ENCODE measurements at places on chromosomes 6 and 20.

DNA sequence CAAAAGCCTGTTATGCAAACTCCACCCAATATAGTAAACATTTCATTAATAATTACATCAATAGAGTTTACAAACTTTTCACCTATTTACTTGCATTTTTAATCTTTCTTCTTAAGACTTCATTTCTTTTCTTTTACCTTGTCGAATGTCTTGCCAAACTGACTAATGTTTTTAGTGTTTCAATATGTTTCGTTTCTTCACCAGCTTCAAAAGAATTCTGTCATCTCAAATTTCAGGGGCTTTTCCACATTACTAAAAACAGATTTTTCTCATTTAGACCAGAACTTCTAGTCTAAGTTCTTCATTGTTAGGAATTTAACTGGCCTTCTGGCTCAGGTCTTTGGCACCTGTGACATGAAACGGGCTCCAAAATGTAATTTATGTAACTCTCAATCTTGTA lies 196.5 kb downstream of the ARHGAP18 start:
- DNase-seq, result no peak

- no peak for DNase-seq
Measured at GRCh38 chr6:52518279-52518945, 58.4 kb downstream of the TRAM2 start.

DNA sequence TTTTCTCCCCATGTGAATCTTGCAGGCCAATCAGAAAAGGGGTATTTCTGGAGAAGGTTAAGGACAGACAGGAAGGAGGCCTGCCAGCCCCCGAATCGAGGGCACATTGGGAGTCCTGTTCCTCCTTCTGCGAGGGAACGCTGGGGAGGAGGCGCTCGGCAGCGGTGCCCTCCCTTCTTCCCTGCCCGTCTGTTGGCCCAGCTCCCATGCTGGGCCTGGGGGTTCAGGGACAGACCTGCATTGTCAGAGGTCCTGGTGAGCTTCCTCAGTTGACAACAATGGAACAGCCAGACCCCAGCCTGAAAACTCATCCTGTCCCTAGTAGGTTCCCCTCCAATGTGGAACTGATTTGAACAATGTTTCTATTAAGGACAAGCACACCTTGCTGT lies 15.1 kb upstream of the SYNJ2 start:
- no peak for DNase-seq

DNA sequence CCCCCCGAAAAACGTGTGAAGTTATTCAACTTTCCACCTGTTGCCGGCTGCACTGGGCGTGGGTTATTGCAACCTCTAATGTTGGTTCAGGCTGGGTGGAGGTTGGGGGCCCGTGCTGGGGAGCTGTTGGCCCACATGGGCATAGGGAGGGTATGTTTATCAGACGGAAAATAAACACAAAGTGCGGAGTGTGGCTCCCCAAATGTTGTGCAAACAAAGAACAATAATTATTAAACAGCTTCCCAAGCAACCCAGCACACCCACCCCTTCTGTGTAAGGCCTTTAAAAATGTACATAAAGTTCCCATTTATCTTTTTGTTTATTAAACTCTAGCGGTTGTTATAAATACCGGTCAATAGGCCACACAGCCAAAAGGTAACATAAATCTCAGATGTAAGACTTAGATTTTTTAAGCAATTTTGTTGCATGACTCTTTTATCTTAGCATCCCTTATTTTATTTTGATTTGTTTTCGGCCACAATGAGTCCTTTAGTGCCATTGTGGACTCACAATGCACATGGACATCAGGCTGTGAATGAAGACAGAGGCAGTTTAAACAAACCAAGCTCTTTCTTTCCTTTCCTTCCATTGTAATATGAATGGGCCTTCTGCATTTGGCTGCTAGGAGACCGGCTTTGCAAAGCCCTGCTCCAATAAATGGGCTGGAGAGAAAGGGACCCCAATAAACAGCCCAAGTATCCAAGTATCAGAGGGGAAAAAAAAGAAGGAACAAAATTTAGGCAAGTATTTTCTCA lies 6.9 kb upstream of the DLL1 start:
- no peak for DNase-seq

GRCh38 chr6:22366214-22366613 lies 69.4 kb upstream of the PRL start:
- DNase-seq, result no peak

DNA sequence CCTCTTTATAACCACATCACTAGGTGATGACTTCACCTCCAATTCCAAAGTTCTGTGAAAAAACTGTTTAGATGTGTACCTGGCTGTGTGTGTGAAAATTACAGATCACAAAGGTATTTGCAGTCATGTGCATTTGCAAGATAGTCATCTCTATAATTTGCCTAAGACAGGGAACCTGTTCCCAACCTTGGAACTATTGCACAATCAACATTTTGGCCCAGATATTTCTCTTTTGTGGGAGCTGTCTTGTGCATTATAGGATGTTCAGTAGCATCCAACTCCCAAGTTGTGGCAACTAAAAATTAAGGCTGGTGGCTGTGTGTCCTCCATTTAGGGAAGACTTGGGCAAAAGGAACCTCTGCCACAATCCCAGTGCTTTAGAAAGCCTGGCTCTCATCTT lies 34.0 kb upstream of the FAM210B start:
- DNase-seq, result no peak

- no peak for DNase-seq
Measured at GRCh38 chr20:60411813-60412212, 453.6 kb downstream of the CDH26 start.

DNA sequence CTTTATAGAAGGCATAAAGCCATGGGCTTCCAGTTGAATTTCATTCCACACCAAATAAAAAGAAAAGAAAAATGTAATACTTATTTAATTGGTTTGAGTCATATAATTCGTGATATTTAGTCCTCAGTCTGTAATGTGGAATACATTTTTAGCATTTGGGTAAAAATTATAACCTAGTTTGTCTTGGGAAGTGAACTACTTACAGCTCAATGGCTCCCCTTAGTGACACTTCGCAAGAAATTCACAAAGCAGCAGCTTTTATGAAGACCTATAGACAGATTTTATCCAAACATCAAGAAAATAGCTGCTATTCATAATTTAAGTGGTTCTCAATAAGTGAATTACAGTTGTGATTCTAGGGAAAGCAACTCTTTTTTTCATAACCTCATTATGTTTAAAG lies 72.1 kb downstream of the RSPO3 start:
- DNase-seq, result no peak

- DNase-seq, result no peak
Measured at GRCh38 chr6:159980474-159980873, 11.6 kb downstream of the IGF2R start.

DNA sequence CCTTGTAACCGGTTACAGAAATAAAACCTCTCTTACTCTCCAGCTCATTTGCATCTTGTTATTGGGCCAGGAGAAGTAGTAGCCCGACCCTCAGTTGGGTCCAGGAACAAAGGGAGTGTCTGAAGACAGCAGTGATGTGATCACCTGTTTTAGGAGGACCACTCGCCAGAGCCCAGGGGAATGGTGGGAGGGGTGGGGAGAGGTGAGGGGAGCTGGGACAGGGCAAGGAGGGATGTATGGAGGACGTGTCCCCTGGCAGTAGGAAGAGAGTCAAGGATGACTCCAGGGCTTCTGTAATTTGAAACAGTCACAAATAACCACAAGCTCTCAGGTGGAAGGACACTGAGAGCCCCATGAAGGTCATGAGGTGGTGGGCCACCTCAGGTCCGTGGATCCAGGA lies 1.4 kb upstream of the PCMTD2 start:
- no peak for DNase-seq

- no peak for DNase-seq
Measured at GRCh38 chr6:152135755-152136448, 328.4 kb downstream of the ESR1 start.

DNA sequence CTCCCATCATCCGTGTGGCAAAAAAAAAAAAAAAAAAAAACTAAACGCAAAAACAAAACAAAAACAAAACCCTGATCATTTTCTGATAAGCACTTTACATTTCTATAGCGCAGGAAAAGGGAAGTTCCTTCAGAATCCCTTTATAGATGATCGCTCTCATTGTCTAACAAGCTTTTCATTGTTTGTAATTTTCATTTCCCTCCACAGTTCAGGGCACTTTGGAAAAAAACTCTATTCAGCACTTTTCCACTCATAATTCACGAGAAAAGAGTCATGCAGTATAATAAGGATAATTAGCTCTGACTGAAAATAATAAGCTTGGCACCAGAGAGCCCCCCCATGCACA lies 89.4 kb upstream of the ATXN1 start:
- DNase-seq, result no peak

DNA sequence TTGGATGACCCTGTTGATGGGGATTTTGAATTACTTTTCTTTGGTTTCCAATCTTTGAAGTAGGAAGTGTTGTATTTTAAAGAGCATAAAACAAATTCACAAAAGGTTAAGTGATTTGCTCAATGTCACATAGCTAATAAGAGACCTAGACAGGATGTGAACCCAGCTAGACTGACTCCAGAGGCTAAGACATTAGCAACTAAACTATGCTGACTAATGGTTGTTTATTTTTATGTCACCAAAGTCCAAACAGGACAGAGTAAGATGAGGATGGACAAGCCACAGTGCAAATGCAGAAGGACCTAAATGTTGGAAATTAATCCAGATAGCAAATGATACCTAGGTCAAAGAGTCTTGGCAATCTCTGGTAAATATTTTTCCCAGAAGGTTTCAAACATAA lies 38.0 kb downstream of the OGFRL1 start:
- no peak for DNase-seq

DNA sequence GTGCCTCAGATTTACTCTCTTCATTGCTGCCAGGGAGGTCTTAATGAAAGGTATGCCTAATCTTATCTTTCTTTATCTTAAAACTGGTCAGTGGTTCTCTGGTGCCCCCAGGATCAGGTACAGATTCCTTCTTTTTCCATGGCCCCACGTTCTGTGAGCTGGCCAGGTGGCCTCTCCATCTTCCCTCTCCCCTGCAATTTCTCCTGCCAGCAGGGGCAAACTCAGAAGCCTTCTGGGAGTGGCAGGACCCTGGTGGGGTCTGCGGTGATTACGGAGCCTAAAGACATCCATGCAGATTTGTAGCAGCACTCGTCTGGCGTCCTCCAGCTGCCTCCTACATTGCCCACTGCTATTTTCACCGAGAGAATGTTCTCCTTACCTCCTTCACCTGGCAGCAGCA lies 95.8 kb downstream of the CCDC170 start:
- no peak for DNase-seq

GRCh38 chr6:136236466-136237293 lies 13.4 kb downstream of the MTFR2 start:
- DNase-seq, result no peak

DNA sequence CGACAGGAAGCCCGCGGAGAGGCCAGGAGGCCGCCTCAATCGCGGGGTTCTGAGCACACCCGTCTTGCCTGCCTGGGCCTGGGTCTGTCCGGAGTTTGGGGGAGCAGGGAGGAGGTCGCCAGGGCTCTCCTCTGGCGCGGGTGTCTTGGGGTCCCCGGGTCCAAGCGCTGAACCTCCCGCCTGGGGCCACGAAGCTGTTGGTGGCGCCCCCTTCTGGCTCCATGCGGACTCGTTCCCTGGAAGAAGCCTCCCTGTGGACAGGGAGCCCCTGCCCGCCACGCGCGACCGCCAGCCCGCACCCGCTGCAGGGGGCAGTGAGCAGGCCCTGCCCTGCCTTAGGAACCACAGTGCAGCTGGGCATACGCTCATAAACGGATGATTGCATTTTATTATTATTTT lies 44.7 kb downstream of the MCUR1 start:
- no peak for DNase-seq

DNA sequence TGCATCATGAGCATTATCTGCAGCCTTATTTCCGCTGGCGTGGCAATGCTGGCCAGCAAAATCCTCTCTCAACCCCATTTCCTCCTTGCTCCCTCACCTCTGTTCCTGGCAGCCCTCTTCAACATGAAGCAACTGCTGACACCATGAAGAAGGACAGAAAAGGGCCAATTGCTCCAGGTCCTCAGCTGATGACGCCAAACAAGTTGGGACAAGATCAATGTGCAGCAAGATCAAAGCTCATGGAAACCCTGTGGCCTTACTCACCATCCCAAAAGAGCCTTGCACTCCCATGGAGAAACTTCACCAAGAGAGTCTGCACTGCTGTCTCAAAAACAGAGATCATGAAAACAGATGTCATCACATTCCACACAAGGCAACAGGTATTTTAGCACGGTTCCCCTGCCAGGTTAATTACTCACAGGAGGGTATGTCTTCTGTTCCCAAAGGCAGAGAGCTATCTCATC lies 7.4 kb downstream of the GFOD1 start:
- no peak for DNase-seq

DNA sequence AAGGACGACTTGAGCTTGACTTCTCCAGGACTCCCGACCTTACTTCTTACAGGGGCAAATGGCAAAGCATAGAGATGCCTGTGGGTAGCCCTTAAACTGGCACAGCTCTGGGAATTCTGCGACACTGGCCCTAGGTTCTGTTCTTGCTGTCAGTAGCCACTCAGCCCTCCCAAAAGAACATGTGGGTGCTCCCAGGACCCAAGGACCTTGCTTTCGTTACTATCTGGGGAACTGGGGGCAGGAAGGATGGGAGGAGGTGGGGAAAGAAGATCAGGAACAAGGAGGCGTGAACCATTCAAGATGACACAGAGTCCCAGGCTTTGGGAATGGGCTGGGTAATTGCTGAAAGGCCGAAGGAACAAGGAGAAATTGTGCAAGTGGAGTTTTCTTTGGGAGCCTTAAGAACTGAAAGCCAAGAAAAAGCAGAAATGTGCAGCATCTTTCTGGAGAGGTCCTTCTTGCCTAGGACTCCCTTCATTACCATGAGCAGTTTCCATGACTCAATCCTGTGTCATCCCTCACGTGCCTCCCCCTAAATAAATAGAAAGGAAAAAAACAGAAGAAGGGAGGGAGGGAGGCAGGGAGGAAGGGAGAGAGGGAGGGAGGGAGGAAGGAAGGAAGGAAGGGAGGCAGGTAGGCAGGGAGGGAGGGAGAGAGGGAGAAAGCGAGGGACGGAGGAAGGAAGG lies 284.6 kb upstream of the FOXQ1 start:
- no peak for DNase-seq

- DNase-seq, result no peak
Measured at GRCh38 chr20:46914789-46915379, 20.2 kb downstream of the EYA2 start.

- no peak for DNase-seq
Measured at GRCh38 chr20:40683894-40684268, 5.2 kb downstream of the MAFB start.

DNA sequence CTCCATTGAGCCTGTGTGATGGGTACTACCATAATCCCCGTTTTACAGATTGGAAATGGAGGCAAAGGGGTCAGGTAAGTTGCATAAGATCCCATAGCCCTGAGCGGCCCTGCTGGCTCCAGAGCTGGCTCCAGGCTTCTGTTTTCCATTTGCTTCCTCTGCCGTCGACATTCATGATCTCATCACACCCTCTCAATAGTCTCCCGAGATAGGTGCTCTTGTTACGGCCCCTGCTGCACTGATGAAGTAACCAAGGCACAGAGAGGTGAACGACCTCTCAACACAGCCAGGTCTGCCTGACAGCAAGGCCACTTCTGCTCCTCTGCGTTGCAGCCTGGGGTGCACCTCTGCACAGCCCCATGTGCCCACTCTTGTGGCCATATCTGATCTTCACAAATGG lies 16.9 kb downstream of the CDH22 start:
- DNase-seq, result no peak

- DNase-seq, result no peak
Measured at GRCh38 chr6:42334870-42335269, 116.9 kb downstream of the TRERF1 start.

Measured in activated CD8-positive, alpha-beta memory T cell treated with anti-CD3 and anti-CD28 coated beads for 1 hour (primary cell).